ENCODE measurements at places on chromosomes 5 and 9.

- no peak for DNase-seq
Observed at GRCh38 chr5:175728885-175729828, 71.3 kb downstream of the HRH2 start.

GRCh38 chr5:40384782-40385390 lies 294.8 kb upstream of the PTGER4 start:
- no peak for DNase-seq

DNA sequence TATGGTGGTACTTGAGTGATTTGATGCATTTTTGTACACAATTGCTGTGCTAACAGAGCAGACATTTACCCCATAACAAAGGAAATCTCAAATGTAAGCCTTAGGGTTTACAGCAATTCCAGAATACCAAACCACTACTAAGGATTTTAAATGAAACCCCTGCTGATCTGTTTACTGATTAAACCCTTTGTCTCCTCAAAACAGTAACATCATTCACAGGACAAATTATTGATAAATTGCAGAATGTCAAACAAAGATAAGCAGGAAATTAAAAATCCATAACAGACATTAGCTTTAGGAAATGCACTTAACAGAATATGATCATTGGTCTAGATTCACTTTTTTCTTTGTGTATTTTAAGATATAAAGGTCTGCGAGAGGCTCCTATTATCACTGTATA lies 1016.4 kb upstream of the DMAC1 start:
- DNase-seq, result no peak

DNA sequence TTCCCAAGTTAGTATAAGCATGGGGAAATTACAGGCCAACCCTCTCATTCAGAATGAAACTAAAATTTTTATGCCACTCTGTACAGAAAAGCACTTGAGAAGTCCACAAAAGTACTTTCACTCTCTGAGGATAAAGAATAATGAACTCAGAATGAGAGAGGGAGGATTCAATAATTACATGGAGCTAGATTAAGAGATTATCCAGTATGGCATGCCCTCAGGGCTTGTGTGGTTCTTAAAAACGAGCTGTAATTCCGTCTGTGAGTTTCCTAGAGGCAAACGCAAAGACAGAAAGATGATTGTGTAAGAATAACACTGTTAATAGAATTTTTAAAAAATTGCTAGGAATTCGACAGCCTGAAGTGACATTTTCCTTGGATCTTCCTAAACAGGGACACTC lies 126.8 kb upstream of the PTCH1 start:
- DNase-seq, result no peak

GRCh38 chr9:137025517-137025966 lies 2.5 kb downstream of the ABCA2 start:
- DNase-seq, result peak; percentile 48

- no peak for DNase-seq
Observed at GRCh38 chr5:157900644-157901043, 41.7 kb upstream of the CLINT1 start.

GRCh38 chr5:90640484-90641059 lies 82.0 kb downstream of the ADGRV1 start:
- DNase-seq, result no peak

- DNase-seq, result no peak
Observed at GRCh38 chr9:71364186-71364955, 242.9 kb upstream of the TRPM3 start.

DNA sequence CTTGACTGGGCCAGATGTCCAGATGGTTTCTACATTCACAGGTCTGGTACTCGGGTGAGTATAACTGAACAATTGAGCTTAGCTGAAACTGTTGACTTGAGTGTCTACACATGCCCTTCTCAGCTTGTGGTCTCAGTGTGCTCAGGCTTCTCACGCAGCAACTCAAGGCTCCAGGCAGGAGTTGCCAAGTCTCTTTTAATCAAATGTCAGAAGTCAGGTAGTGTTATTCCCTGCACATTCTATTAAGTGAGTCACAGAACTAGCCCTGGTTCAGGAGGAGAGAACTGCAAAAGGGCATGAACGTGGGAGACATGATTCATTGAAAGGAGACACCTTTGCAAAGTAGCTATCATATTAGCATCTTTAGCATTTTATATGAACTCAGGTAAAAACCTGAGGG lies 199.3 kb upstream of the ACTBL2 start:
- no peak for DNase-seq

- no peak for DNase-seq
Observed at GRCh38 chr5:126651013-126651577, 50.3 kb downstream of the PHAX start.

DNA sequence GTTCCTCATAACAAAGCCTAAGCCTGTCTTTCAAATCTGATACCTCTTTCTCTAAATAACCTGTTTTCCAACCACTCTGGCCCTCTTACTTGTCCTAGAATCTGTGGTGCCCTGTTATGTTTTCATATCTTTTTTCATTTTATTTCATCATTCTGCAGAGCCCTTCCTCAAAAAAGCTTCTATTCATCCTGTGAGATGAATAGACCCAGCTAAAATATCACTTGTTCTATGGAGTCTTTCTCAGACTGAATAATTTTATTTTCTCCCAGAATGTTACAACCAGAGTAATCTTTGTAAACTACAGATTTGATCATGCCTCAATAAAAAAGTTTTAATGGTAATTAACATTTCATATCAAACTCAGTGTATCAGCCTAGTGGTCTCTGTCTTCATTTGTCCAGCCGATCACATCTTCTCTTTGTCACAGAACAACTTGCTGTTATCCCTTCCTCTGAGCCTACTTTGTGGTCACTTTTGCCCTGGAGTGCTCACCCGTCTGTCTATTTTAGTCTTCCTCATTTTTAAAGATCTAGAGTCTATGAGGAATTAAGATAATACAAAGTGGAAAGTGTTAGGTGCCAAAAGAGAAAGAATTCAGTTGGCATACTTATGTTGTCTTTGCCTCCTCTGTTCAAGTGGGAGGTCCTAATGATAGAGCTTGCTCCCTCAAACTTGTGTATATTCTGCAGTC lies 77.8 kb downstream of the ZCCHC7 start:
- no peak for DNase-seq

GRCh38 chr5:60287174-60287771 lies 393.7 kb upstream of the PDE4D start:
- DNase-seq, result peak; percentile 54

DNA sequence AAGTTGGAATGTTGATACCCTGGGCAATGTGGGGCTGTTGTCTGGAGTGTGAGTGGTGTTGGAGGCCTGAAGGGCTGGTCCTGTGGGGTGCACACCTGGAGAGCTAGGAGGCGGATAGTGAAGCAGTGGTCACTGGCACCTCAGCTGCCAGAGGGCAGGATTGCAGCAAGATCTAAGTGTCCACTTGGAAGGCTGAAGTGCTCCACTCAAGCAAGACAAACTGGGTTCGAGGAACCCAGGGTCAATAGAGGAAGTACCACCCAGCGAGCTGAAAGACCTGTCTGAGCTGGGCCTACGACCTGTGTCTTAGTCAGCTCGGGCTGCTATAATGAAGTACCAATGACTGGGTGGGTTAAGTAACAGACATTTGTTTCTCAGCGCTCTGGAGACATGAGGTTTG lies 39.7 kb upstream of the TJP2 start:
- no peak for DNase-seq

DNA sequence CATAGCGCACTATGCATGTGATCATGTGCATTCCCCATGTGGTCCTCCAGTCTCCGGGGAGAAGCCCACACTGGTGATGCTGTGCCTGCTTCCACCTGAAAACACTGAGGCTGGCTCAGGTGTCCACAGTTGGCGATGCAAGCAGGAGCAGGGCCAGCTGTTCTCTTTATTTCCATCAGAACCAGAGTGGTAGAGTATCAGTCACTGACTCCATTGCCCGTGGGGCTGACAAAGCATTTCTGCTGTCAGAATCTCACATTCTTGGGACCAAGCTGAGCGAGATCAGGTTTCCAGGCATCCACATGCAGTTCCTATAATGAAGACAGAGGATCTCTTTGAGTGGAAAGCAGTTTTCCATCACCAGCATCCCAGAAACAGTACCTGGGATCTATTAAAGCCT lies 52.5 kb downstream of the GADD45G start:
- DNase-seq, result no peak

DNA sequence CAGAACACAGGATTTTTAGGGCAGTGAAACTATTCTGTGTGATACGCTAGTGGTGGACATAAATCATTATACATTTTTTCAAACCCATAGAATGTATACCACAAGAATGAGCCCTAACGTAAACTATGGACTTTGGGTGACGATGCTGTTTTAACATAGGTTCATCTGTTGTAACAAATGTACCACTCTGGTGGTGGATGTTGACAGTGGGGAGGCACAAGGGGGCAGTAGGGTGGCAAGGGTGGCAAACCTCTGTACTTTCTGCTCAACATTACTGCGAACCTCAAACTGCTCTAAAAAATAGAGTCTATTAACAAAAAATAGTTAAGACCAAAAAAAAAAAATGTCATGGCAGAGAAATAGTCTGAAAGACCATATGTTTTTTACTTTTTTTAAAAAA lies 9.1 kb upstream of the MVB12B start:
- DNase-seq, result peak; percentile 51

- no peak for DNase-seq
Observed at GRCh38 chr5:151495320-151495719, 47.9 kb downstream of the SLC36A1 start.

DNA sequence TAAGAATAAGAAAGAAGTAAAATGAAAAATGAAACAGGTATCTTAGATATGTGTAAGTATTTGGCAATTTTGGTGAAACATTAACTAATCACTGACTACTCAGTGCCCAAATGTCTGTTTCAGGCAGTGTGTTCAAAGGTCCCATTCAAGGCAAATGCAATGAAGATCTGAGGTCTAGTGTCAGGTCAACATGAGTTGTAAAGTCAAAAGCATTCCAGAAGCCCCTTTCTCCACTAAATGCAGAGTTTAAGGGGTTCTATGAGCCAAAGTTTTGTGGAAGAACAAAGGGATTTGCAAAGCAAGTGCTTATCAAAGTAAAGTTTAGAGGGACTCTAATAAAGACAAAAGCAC lies 71.0 kb upstream of the GPBP1 start:
- no peak for DNase-seq

- no peak for DNase-seq
Observed at GRCh38 chr9:116721411-116721810, 34.3 kb downstream of the TRIM32 start.

DNA sequence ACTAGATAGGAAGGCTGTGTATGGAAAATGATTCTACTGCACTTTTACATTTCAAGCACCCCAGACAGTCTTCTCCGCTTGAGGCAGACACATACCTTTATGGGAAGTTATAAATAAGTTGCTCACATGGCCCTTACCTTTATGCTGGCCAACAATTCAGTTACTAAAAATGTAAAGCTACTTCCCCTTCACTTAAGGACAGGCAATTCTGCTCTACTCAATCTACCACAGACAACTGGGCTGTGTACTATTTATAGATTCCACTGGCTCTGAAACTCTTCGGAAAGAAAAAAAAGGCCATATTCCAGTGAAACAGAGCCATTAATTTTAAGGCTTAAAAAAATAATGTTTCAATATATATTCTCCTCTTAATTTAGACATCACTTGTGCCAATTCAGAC lies 59.4 kb downstream of the ELAVL2 start:
- no peak for DNase-seq

- DNase-seq, result no peak
Observed at GRCh38 chr5:23820765-23821471, 313.5 kb downstream of the PRDM9 start.

- no peak for DNase-seq
Observed at GRCh38 chr5:169048181-169049125, 252.5 kb downstream of the SLIT3 start.

GRCh38 chr9:128683340-128684064 lies 5.5 kb upstream of the SET start:
- peak; percentile 33 for DNase-seq

- no peak for DNase-seq
Observed at GRCh38 chr5:56686337-56687195, 128.8 kb upstream of the MAP3K1 start.

- no peak for DNase-seq
Observed at GRCh38 chr5:56457887-56458812, 225.0 kb upstream of the ANKRD55 start.

- DNase-seq, result peak; percentile 37
Observed at GRCh38 chr5:86917117-86917579, 299.4 kb downstream of the COX7C start.

GRCh38 chr9:94150279-94150828 lies 66.1 kb downstream of the PTPDC1 start:
- no peak for DNase-seq

DNA sequence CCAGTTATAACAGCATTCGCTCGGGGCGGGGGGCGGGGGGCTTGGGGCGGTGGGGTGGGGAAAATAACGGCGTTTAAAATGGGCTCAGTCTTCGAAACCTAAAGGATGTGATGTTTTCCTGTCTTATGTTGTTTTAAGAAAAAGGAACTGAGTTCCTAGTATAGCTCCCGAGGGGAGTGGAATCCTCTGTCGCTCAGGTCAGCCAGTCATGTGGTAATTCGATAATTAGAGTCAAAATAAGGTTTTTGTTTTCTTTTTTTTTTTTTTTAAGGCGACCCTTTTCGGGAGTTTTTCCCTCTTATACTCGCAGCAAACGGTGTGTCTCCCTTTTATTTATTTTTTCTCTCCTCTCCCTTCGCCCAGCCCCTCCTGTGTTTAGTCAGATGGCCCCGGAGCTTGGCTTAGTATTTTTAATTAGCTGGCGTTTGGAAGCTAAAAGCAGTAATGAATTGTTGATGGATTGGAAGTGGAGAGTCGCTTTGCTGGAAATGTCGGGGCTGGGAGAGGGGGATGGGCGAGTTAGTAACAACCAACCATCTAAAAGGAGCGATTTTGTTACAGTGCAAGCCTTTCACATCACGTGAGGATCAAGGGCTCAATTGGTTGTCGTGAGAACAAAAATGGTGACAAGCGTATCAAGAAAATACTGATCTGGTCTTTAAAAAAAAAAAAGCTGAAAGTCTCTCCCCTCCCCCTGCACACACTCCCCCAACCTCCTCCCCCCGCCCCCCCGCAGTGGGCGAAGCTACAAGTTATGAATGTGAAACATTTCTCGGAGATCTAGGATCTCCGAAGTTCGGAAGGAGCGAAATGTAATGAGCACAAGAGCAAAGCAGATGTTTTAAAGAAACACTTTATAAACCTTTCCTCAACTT lies 714 bp upstream of the ZNF608 start:
- DNase-seq, result peak; percentile 72

DNA sequence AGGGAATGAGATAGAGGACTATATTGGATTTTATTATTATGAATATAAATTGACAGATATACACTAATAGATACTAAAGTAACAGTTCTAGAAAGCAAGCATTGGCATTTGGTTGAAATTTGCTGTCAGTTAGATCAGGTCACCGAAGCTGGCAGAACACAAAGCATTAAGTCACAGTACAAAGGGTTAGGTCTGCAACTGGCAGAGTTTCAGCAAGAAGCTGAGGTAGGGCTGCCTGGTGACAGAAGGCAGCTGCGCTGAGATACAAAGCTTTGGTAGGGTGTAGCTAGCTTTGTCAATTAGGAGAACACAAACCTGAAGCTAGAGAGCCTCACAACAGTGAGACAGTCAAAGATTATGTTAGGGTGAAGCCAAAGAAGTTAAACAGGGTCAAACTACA lies 6.3 kb upstream of the CSNK1G3 start:
- no peak for DNase-seq

- DNase-seq, result no peak
Observed at GRCh38 chr9:88801214-88801796, 190.0 kb upstream of the S1PR3 start.

- no peak for DNase-seq
Observed at GRCh38 chr5:52964138-52964537, 25.0 kb upstream of the ITGA2 start.

- peak; percentile 38 for DNase-seq
Observed at GRCh38 chr5:101045689-101046088, 142.6 kb upstream of the ST8SIA4 start.

- DNase-seq, result peak; percentile 67
Observed at GRCh38 chr9:75238311-75238976, 150.1 kb downstream of the OSTF1 start.

All from CD4-positive, alpha-beta T cell treated with Interleukin-4 for 1 hour (primary cell).